HuH-7.5 (cell line): ENCODE measurements at places on chromosomes 5 and 9.

GRCh38 chr9:4638968-4639367, 23.1 kb upstream of the PLPP6 start:
- DNase-seq: no peak

- DNase-seq: no peak
Measured at GRCh38 chr5:2378108-2378507, 373.4 kb downstream of the IRX2 start.

DNA sequence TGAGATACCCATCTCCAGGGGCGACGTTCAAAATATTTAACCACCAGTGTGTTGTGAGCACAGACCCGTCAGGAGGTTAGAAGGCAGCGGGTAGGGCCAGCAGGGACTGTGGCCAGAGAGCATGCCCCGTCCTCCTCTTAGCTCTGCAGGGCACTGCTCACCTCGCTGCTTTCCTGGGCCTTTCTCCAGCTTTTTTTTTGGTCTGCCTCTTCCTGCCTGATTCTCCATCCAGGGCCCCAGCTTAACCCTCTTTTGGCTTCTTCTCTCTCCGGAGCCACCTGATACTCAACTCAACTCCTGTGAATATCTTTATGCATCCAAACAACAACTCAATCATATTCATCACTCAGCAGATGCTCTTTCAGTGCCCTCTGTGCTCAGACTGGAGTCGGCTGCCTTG, 44.0 kb downstream of the TMOD1 start:
- DNase-seq: no peak

- no peak for DNase-seq
Measured at GRCh38 chr9:2109069-2109650, 94.0 kb downstream of the SMARCA2 start.

GRCh38 chr5:132074091-132074771, 642 bp downstream of the CSF2 start:
- DNase-seq: no peak

- no peak for DNase-seq
Measured at GRCh38 chr5:181149355-181149754, 2.0 kb downstream of the OR2V2 start.

- no peak for DNase-seq
Measured at GRCh38 chr5:54969856-54970828, 15.3 kb downstream of the ESM1 start.

DNA sequence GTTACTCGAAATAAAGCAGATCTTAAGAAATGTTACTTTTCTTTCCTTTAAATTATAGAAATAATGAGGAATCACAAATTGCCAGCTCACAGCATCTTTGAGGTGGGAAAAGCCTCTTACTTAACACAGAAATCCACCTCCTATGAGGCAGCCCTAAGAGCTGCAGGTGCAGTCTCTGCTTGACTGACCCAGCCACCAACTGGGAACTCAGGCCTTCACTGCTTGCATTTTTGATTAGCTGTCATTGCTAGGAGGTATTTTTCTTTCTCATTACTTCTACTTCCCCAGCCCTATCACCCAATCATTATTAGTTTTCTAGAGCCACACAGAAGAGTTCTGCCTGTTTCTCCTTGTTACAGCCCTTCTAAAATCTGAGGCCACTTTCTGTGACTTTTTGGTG, 416.5 kb upstream of the KLF4 start:
- DNase-seq: no peak

GRCh38 chr9:87529671-87530070, 32.0 kb downstream of the DAPK1 start:
- DNase-seq: no peak

GRCh38 chr9:82490019-82490499, 501.5 kb downstream of the SPATA31D1 start:
- no peak for DNase-seq

DNA sequence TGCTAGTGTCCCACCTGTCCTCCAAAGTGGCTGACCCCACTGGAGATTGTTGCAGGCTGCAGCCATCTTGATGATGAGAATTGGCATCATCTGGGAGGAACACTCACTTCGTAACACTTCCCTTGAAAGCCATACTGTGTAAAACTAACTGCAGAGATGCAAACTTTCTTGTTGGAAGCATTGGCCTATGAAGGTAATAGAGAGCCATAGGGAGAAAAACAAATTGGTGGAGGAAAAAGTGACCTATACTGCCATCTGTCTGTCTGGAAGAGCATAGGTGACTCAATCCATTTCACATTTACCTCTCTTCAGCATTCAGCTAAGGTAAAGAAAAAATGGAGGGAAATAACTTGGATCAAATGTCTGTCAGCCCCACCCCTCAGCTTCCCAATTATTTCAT, 473.4 kb downstream of the NTRK2 start:
- no peak for DNase-seq

- DNase-seq: no peak
Measured at GRCh38 chr9:71308454-71308853, 187.0 kb upstream of the TRPM3 start.

DNA sequence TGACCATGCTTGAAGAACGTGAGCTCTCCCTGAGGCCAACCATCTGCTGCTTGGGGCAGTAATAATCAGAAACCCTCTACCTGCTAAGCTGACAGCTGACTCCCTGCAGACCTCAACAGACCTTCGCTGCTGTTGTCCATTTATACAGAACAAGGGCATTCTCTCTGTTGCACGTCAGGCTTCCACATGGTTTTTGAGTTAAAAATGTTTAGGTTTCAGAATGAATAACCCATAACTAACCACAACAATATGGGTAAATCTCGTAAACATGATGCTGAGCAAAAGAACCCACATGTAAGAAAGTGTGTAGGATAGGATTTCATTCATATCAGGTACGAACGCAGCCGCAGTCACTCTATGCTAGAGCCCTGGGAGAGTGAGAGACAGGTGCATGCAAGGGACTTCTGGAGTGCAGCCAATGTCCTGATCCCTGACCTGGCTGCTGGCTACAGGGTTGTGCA, 348.5 kb downstream of the MED10 start:
- no peak for DNase-seq

- peak; percentile 77 for DNase-seq
Measured at GRCh38 chr9:22008717-22009505, at the start of gene CDKN2B. CDKN2B (minus strand) TSS chr9:22009305; CDS start chr9:22008953, 352 bp downstream.

DNA sequence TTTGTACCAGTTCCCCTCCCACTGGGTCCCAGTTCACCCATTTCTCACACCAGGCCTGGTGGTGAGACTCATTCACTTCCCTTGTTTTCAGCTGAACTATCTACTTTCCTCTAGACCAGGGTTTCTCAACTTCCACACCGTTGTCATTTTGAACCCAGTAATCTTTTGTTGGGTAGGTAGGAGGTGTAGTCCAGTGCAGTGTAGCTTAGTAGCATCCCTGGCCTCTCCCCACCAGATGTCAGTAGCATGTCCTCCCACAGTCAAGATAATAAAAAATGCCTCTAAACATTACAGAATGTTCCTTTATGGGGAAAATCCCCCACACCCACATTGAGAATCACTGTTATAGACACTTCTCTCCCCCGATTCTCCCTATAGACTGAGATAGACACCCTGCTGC, 299.1 kb downstream of the EPB41L4A start:
- DNase-seq: no peak

GRCh38 chr9:78009186-78009585, 22.4 kb downstream of the GNAQ start:
- no peak for DNase-seq

DNA sequence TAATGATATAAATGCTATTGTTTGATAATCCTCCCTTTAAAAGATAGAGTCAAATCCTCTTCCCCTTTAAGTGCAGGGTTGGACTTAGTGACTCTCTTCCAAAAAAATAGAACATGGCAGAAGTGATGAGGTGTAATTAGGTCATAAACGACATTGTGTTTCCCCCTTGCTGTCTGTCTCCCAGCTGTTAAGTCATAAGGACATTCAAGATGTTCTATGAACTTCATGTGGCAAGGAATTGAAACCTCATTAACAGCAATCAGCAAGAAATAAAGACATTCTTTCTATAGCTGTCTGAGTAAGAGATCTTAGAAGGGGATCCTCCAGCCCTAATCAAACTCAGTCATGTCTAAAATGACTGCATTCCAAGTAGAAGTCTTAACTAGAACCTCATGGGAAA, 3.3 kb upstream of the SLC25A46 start:
- no peak for DNase-seq
